ENCODE measurements at places on chromosomes 16 and 17.

- DNase-seq = no peak
These were observed 6.5 kb upstream of the CCL2 start for GRCh38 chr17:34248511-34249024.

DNA sequence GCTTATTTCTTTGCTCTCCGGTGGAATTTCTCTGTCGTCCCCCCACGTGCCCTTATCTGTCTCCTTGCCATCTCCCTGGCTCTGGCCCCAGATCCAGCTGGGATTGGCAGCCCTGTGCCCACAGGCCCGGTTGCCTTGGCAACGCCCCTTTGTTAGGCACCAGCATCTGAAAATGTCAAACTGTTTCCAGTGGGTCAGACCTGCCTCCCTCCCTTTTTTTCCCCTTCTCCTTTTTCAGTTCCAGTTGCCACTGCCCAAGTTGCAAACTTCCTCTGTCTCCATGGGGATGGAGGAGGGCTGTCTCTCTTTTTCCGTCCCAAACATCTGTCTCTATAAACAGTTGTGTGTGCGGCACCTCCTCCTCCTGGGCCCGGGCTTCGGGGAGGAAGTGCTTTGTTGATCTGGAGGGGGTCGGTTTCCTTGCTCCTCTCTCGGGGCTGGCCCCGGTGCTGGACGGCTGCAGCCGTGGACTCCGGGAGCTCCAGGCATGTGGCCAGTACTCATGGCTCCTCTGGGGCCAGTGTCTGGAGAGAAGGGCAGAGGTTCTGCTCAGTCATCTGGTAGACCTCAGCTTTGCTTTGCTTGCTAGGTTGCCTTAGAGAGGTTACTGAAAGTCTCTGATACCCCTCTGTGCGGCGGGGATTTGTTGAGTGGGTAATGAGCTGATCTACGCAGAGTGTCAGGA lies 35.3 kb downstream of the SOCS3 start:
- no peak for DNase-seq

DNA sequence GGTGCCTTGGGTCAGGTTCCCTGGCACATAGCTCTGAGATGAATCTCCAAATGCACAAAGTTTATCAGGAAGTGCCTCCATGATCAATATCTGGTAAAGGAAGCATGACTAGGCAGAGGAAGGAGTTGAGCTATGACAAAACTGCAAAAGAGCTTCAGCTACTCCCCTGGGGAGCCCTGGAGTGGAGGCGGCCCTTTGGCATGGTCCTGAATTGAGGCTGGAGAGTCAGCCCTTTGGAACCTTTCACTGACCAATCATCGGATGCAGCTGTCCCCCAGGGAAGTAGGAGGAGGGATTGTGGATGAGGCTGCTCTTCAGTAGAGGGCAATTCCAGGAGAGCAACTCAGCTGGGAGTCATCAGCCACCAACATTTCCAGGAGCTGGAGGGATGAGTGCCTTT lies 46.1 kb upstream of the NLRP1 start:
- DNase-seq = no peak

DNA sequence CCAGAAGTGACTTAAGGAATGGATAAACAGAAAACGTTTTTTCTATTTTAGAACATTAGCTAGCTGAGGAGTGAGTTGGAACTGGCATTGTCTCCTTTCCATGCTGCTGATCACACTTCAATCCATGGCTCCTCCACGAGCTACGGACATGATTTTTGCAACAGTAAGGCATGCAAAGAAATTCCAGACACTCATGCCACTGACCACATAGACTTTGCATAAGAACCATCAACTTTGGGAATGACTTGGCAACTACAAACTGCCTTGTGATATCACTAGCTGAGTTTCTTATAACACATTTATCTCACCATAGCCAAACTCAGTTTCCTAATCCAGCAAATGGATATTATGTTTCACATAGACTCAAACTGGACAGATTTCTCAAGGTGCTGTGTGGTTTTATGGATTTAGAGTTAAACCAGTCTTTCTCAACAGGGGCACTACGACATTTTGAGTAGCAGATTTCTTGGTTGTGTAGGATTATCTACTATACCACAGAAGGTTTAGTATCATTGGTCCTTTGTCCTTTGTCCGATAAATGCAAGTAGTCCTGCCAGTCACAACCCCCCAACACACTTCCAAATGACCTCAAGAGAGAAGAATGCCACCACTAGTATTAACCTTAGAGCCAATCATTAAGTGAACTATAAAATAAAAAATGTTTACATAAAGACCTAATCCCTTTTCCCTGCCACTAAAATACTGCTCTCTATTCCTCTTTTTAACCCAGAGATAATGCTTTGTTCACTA lies 48.3 kb upstream of the C17orf78 start:
- no peak for DNase-seq

- no peak for DNase-seq
These were observed 36.5 kb upstream of the ADGRG1 start for GRCh38 chr16:57591870-57592485.
